ENCODE measurements at places on chromosomes 13 and 19.

GRCh38 chr13:112743451-112744167, 53.8 kb downstream of the ATP11A start:
- DNase-seq = no peak

- DNase-seq = no peak
Observed at GRCh38 chr13:112728375-112729126, 38.7 kb downstream of the ATP11A start.

- DNase-seq = no peak
Observed at GRCh38 chr19:55354698-55355212, at the start of gene COX6B2. Gene COX6B2, minus strand, starts transcription at chr19:55354719. Its CDS starts 198 bp downstream, at chr19:55354521.

DNA sequence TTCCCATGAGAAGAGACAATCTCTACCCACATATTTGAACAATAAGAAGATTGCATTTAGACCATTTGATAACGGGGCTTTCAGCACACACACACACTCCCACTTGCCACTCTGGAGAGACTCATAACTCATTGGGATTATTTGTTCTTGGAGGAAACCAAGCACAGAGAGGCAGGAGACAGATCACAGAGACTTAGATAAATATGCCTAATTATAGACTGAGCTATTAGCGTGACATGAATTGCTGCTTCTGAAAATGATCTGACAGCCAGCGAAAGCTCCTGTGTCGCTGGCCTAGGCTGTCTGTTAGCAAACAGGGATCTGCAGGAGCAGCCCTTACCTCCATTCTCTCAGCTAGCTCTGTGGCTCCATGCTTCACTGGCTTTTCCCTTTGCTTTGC, 111.4 kb downstream of the CCNA1 start:
- DNase-seq = no peak

GRCh38 chr13:81995316-81995715, 1654.4 kb upstream of the SPRY2 start:
- no peak for DNase-seq

- no peak for DNase-seq
Observed at GRCh38 chr13:46179969-46180763, 1.8 kb downstream of the LCP1 start.

DNA sequence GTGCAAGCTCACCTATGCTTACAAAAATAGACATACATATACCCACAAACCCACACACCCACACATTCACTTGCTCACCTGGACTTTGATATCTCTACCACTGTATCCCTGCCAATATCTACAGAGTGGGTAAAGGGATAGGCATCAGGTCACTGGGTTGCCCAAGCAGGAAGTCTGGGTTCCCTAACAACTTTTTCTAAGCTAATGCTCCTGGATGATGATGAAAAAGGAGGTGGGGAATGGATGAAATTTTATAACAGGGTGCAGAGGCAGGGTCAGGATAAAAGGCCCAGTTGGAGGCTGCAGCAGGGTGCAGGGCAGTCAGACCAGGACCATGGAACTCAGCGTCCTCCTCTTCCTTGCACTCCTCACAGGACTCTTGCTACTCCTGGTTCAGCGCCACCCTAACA, at the start of gene CYP2B6:
Gene CYP2B6 (plus strand): TSS at position 311 of the 410 bp plus-strand sequence. CDS start 24 bp downstream, at position 335.
- no peak for DNase-seq

GRCh38 chr19:2540646-2541454, 64.9 kb downstream of the GADD45B start:
- no peak for DNase-seq

GRCh38 chr13:43397111-43397510, 373.7 kb downstream of the DNAJC15 start:
- no peak for DNase-seq

GRCh38 chr19:46904114-46905060, 43.6 kb downstream of the ARHGAP35 start:
- DNase-seq = no peak

GRCh38 chr13:35514801-35515502, 38.5 kb upstream of the MAB21L1 start:
- DNase-seq = no peak

GRCh38 chr19:38252385-38252784, 3.8 kb downstream of the PPP1R14A start:
- DNase-seq = no peak

DNA sequence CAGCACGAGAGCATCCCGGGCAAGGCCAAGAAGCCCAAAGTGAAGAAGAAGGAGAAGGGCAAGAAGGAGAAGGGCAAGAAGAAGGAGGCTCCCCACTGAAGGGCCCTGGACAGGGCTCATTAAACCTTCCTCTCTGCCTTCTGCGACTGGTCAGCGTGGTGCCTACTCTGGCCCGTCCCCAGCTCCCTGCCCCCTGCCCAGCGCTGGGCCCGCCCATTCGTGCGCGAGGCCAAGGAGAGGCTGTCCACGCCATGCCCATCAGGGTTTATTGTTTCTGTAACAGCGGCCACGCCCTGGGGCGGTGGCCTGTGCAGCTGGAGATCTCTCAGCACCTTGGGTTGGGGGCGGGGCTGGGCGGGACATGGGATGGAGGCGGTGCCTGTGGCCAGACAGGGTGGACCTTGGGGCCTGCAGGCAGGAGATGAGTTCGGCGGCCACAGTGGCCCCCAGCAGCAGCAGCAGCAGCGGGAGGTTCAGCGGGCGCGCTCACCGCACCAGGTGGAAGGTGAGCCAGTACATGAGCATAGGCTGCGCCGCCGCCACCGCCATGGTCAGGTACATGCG, 897 bp downstream of the C19orf33 start:
- no peak for DNase-seq

Data from GM12892 (cell line).